ENCODE measurements at places on chromosomes 2 and 18.

DNA sequence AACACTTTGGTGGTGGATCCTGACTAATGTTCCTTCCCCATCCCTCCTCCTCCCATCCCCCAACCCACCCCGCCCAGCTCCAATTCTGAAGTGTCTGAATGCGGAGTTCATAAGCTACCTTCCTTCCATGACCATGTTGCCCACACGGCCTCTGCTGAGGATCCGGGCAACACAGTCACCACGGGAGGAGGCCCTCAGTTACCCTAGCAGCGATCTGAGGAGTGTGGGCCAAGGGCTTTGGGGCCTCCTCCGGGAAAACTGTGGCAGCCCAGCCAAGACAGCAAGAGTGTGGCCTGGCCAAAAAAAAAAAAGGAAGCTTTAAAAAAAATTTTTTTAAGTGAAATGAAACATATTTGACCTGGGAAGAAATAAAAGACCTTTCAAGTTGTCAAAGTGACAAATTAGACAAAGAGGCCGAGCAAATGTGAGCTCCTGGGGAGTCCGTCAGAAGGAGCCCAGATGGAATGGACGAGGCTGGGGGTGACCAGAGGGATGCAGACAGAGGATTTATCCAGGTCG is 169.0 kb upstream of the PKDCC start:
- no peak for DNase-seq

- DNase-seq: no peak
Observed at GRCh38 chr2:209900638-209901037, 101.8 kb upstream of the RPE start.

DNA sequence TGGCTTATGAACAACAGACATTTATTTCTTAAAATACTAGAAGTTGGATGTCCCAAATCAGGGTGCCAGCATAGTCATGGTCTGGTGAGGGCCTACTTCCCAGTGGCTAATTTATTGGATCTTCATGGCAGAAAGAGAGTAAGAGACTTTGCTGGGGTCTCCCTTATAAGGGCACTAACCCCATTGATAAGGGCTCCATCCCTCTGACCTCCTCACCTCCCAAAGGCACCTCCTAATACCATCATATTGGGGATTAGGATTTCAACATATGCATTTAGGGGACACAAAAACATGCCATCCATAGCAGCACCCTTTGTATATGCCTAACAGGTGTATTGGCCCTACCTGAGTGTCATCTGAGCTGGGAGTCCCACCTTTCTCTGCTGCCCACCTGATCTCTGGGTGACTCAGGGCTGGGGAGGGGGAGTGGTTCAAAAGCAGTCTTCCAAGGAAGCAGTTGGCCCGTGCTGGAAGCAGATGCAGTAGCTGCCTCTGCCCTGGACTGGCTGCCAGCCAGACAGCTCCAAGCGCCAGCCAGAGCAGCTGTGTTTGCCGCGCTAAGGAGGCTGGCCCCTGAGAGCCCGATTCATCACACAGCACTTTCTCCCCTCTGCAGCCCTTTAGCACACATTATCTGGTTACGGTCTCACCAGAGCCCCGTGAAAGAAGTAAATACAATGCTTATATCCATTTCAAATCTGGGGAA is 84.6 kb downstream of the SMAD7 start:
- DNase-seq: peak; percentile 69

DNA sequence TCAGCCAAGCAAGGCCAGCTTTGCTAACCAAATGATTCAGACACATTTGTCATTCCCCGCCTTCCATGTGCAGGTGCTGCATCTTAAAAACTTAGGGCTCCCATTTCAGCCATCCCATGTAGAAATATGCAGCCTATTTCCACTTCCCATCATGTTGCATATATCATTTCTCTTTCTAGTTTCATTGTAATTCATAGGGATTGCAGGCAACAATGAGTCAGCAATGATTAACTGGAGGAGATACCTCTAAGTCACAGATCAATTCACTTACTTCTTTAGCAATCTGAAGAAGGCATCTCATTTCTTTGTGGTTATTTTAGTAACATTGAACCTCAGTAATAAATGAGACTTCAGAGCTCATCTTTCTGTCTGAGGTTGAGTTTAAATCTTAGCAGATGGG is 276.1 kb upstream of the PKDCC start:
- no peak for DNase-seq

DNA sequence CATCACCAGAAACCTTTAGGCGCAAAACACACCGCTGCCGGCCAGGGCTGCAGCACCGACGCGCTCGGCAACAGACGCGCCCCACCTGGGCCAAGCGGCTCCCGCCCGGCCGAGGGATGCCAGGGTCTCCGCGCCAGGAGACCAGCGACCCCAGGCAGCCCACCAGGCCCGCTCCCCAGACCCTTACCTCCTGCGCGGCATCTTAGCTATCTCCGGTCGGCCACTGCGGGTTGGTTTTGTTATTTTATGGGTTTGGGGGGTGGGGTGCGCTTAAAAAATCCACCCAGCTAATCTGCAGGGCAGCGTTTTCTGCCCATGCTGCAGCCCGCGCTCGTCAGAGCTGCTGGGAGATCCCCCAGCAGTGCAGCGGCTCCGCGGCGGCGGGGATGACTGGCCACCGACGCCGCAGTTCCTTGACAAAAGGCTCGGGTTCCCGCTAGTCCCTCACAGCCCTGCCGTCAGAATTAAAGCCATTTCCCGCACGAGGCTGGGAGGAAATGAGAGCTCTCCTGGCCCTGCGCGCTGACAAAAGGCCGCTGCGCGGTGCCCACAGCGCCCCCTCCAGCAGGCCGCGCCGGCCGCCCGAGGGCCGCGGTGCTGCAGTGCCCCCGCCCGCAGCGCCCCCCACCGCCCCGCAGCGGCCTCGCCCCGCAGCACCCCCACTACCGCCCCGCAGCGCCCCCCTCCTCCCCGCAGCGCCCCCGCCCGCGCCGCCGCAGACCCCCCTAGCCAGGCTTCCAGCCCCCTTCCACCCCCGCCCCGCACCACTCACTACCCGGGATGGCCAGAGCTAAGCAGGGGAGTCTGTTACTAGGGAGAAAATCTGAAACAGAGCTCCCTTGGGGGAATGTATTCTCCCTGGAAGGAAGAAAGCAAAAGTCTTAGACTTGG is at the start of gene ADD2:
Gene ADD2 (minus strand): TSS at position 502 of the 891 bp plus-strand sequence. CDS start 61,792 bp downstream, outside the sequence.
- DNase-seq: no peak

DNA sequence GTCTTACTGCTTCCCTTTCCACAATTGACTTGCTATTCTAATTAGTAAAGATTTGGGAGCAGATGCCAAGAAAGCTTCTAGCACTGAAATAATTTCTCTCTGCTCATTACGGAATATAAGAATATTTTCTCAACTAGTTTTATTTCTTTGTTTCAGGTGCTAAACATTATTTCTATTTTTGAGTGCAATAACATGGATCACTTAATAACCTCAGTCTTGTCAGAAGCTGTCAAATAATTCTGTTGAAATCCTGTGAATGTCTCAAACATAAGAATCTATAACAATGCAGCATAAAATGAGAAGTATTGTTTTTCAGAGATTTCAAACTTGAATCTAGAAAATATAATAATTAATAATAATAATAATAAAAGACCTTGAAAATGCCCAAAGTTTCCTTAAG is 1221.0 kb downstream of the DSC3 start:
- no peak for DNase-seq

DNA sequence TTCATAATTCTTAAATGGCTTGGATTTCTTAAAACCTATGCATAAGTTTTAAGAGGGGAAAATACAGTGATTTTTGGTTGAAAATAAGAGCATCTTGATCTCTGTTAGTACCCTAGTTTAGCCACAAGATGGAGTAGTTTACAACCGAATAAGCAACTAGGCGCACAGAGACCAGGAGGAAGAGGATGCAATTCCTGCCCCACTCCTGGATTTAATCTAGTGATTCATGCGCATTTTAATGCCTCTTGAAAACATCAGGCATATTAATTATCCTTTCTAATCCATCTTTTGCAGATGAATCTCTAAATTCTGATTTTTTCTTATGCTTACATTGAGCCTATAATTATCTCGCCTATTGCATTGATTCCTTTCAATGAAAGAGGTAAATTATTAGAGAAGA is 76.7 kb downstream of the MRPS9 start:
- peak; percentile 65 for DNase-seq

DNA sequence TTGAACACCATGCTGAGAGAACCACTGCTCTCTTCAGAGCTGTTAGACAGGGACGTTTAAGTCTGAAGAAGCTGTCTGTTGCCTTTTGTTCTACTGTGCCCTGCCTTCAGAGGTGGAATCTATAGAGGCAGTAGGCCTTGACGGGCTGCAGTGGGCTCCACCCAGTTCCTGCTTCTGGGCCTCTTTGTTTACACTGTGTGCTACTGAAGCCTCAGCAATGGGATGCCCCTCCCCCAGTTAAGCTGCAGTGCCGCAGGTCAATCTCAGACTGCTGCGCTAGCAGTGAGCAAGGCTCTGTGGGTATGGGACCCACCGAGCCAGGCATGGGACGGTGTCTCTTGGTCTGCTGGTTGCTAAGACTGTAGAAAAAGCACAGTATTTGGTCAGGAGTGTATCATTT is 162.3 kb upstream of the NXPH2 start:
- DNase-seq: no peak

GRCh38 chr2:224958873-224959272 is 83.4 kb downstream of the DOCK10 start:
- no peak for DNase-seq

DNA sequence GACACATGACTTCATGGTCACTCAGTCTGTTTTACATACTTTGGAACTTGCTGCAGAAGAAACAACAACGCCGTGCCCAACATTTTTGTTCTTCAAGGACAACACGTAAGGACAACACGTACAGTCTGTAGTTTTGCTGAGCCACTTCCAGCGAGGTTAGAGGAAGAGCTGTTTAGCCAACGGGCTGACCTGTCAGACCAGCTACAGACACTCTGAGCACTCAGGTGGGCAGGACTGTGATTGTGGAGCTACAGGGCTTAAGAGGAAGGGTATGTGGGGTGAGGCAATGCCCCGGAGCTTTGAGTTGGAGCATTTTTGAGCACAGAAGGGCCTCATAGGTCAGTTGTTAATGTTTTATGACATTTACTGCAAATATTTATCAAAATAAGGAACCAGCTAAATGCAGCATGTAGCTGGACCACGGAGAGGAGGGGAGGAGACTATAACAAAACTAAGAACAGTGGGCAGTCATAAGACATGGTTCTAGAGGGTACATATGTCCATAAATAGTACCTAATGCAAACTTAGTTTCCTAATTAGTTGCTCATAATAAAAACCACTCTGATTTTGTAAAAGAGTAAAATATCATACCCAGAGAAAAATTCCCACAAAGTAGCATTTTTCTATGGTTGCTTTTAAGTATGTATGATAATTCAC is 26.3 kb upstream of the NPC1 start:
- DNase-seq: no peak

- DNase-seq: no peak
Observed at GRCh38 chr2:139730197-139730596, 950.0 kb upstream of the NXPH2 start.

DNA sequence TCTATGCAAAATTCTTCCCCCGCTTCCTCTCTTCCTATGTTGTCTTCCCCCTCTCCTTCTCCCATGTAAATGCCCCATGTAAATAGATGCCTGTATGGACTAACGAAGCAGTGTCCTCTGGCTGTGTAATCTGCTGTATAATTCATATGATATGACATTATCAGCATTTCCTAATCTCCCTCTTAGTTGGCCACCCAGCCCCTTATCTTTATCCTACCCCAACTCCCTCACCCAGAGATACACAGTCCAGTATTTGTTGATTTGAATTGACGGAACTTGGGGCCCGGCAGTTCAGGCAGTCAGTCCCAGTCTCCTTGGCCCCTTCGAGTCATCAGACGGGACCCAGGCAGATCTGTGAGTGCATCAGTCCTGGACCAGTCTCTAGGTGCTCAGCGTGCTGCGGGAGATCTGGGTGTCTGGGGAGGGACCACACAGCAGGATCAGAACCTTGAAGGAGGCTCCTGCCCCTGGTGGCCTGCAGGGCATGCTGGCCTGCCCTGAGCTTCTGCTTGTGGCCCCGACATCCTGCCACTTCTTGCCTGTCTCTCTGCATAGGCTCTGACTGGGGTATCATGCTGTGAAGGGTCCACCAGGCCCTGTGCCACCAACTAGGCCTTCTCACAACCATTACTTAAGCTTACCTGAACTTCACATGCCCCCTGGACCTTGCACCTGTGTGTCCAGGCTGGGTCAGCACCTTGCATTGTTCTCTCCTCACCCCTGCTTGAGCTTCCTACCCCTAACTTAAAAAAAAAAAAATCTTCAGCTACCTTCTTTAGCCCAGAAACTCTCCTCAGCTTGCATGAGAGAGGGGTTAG is 88.1 kb upstream of the ATL2 start:
- DNase-seq: no peak

GRCh38 chr2:217360111-217360510 is 500.2 kb upstream of the TNP1 start:
- peak; percentile 26 for DNase-seq

DNA sequence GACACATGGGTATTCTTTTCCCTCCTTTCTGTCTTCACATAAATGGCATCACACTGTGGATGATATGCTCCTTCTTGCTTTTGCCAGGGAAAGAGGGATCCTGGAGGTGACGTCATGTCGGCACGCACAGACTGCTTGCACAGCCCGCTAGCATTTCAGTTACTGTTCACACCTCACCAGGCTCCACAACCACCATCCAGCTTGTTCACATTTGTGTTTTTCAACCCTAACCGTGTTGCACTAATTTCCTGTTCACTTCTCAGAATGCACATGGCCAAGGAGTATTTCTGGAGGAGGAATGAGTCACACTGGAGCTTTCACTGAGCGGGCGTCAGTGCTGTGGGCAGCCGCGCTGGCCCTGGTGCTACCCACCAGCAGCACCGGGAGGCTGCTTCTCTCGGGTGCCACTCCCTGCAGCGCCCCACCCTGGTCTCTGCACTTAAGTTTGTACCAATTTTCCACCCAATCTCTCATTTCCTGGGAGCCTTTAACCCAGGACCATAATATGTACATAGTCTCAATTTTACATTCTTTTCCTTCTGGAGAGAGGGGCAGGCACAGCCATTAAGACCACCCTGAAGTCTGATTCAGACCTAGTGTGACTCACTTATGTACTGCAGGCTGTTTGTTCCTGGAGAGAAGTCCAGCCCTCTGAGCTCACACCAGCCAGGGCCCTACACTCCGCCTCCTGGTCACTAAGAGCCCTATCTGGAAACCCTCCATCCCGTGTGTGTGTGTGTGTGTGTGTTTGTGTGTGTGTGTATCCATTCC is 65.1 kb downstream of the MBP start:
- no peak for DNase-seq

DNA sequence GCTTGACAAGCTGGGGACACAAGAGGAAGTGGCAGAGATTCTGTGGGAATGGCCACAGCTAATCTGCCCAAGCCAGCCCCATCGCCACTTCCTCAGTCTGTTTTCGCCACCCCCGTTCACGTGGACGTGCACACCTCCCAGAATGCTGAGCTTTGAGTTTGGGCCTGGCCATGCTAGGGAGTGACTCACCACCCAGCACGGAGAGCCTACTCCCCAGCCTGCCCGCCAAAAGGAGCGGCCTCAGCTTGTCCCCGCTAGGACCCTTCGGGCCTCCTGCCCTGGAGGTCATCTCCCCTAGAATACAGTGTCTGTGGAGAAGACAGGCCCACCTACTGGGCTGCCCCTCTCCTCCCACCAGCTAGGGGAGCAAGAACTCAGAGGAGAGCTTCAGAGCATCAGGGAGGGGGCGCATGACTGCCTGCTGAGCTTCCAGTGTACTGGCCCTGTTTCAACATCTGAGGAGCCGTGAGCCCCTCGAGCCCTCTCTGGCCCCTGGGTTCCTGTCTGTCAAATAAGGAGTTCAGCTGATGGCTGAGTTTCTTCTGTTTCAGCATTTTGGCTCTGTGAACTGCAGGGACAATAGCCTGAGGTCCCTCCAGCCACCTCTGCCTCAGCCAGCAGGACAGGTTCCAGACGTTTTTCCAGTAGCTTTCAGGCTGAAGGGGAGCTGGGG is 5.1 kb downstream of the SLC35F6 start:
- DNase-seq: no peak
